NCI-H748 treated with DMSO at 0.1 percent for 48 hours (cell line): ENCODE measurements at places on chromosomes 11 and 22.

DNA sequence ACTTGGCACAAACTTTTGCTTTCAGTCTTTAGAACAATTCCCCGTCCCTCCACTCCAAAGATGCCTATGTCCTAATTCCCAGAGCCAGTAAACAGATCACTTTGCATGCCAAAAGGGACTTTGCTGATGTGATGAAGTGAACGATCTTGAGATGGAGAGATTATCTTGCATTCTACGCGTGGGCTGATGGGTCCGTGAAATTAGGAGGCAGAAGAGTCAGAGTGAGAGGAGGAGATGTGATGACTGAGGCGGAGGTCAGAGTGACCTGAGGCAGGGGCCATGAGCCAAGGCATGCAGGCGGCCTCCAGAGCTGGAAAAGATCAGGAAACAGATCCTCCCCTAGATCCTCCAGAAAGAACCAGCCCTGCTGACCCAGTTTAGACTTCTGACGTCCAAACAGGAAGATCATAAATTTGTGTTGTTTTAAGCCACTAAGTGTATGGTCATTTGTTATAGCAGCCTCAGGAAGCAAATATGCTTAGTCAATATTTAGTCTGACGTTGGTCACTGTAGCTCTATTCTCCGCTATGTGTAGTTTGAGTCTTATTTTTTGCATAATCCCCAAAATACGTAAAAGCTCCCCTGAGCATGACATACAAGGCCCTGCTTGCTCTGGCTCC, 76.0 kb upstream of the TIMP3 start:
- DNase-seq: no peak

DNA sequence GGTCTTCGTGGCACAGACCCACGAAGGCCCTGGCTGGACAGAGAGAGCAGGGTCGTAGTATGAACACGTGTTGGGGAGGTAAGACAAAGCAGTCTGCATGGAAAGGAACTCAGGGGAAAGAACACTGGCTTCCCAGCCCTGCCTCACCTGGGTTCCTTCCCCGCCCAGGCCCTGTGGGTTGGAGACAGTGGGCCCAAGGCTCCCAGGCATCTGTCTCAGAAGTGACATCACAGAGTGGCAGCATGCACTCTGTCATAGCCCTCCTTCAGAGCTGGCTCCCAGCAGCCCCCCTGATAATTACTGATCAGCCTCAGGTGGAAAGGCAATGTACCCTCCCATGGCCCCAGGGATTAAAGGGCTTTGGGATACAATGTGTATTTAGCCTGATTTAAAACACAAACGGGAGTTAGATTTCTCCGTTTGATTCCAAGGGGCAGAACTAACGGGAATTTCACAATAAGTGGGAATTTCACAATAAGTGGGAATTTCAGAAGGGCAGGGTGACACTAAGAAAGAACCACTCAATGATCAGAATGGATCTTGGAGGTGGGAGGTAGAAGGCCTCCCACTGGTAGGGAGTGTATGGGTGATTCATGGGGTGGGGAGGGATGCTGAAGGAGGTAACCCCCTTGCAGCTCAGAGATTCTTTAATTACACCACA, 65.1 kb downstream of the SLC22A12 start:
- DNase-seq: no peak

DNA sequence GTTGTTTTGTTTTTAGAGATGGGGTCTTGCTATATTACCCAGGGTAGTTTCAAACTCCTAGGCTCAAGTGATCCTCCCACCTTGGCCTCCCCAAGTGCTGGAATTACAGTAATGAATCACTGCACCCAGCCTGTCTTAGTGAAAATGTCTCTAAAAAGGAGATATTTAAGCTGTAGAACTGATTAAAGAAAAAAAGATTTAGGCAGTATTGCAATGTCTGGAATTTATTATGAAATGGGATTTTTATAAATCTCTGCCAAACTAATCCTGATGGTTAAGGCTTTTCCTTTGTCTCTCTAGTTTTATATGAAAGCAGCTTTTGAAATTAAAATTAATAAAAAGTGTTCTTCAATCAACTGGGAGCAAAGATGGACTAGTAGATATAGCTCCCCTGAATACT, 2.1 kb downstream of the PLAAT3 start:
- no peak for DNase-seq

DNA sequence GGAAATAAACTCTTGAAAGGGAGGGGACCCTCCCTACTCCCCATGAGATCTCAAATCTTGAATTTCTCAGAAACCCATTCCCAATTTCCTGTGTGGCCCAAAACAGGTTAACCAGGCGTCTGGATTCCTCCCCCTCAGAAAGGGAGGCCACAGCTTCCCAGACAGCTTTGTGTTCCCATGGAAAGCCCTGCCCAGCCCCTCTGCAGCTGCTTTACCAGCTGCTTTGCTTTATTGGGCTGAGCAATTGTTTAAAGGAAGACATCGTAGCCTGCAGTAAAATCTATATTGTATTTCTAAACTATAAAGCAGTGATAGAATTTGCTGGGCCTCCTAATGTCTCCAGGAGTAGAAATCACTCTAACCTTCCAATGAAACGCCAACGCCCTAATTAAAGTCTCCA, 97.4 kb downstream of the CHST1 start:
- DNase-seq: no peak

DNA sequence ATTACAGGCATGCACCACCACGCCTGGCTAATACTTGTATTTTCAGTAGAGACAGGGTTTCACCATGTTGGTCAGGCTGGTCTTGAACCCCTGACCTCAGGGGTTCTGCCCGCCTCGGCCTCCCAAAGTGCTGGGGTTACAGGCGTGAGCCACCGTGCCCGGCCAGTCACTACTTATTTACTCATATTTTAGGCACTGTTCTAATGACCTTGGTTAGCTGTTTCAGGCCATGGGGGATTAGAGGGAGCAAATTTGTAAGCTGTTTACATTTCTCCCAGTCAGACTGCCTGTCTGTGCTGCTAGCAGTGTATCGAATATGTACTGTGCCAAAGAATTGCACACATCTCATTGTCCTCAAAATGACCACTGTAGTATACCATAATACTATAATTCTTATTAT, 32.7 kb upstream of the PACSIN2 start:
- DNase-seq: no peak
